Right renal pelvis (tissue), 4 donors: ENCODE measurements at places on chromosomes 12 and 14. TPM values are rescaled to one million over a fixed set of nuclear protein-coding genes. Genes with fewer than 3 reads are reported as not detected.

ABCD2 gene
- polyA plus RNA-seq = 0.05 TPM

EDDM3A gene
- 0.29 TPM for polyA plus RNA-seq

PRH2 gene
- 0.23 TPM for polyA plus RNA-seq

CLEC14A gene
- polyA plus RNA-seq = 20.9 TPM

CLECL1 gene
- polyA plus RNA-seq = 0.09 TPM

LRRK2 gene
- polyA plus RNA-seq = 45.1 TPM

AKAP3 gene
- polyA plus RNA-seq = 4.1 TPM

PAH gene
- polyA plus RNA-seq = 65.0 TPM

C14orf39 gene
- polyA plus RNA-seq = 0.36 TPM

ANKRD33 gene
- polyA plus RNA-seq = 0.26 TPM

SAMD15 gene
- 8.4 TPM for polyA plus RNA-seq

KCNJ8 gene
- 22.8 TPM for polyA plus RNA-seq

ERP27 gene
- polyA plus RNA-seq = 20.6 TPM

RTN1 gene
- polyA plus RNA-seq = 3.7 TPM

LYSET gene
- polyA plus RNA-seq = 40.5 TPM

PRR4 gene
- 6.8 TPM for polyA plus RNA-seq
